Activated CD8-positive, alpha-beta memory T cell treated with anti-CD3 and anti-CD28 coated beads for 4 hours (primary cell): ENCODE measurements at places on chromosomes 5 and 9.

GRCh38 chr9:101736717-101737116 is 1.7 kb downstream of the GRIN3A start:
- no peak for DNase-seq

DNA sequence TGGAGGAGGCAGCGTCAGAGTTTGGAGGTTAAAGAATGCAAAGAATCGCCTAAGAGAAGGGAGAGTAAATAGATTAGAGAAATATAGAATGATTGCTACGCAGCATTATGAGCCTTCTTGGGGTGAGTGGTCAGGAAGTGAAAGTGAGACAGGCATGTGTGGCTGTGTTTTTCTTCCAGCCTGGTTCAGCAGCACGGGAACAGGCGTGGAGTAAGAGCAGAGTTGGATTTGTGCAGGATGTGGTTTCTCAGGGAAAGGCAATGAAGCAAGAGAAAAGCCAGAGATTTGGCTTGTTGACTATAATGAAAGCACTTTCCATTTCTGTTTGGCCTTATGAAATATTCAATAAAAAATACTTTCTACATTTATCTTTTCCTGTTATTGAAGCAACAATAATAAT is 34.3 kb upstream of the FRMD3 start:
- DNase-seq = no peak

GRCh38 chr5:175115831-175116230 is 328.2 kb downstream of the DRD1 start:
- DNase-seq = no peak

DNA sequence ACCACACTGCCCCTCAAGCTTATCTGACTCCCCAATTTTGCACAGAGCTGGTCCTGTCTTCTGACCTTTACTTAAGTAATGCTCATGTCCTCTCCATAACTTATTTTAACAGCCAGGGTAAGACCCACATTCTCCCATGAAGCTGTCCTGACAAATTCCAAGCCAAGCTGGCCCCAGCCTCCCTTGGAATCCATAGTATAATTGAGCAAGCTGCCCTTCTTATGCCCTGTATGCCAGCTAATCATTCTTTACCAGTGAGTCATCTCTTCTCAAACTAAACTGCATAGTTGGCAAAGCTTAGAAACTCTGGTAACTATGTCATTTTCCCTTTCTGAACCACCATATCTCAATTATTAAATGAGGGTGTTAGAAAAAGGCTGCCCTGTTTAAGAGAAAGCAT is 92.4 kb downstream of the NFIB start:
- no peak for DNase-seq

DNA sequence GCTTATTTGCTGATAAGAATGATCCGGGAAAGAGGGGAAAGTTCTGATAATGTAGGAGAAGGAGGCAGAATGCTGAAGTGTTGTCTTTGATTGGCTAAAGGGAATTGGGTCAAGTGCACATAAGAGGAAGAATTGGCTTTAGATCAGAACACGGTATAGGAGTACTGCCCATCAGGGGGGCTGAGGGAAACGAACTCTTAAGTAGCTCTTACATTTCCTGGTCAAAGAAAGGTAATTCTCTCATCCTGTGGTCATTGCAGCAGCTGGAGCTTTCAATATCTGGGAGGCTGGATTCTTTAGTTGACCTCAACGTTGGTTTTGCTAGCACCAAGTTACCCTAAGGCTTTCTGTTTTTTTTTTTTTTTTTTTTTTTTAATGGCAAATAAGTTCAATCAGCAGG is 178.7 kb upstream of the NR3C1 start:
- DNase-seq = no peak

GRCh38 chr5:1541702-1542400 is 18.1 kb upstream of the LPCAT1 start:
- DNase-seq = no peak

- DNase-seq = no peak
Observed at GRCh38 chr5:78843436-78843835, 141.7 kb downstream of the ARSB start.

- DNase-seq = no peak
Observed at GRCh38 chr5:74464512-74465209, 175.9 kb downstream of the ENC1 start.
